ENCODE measurements at places on chromosomes 7 and 10.

DNA sequence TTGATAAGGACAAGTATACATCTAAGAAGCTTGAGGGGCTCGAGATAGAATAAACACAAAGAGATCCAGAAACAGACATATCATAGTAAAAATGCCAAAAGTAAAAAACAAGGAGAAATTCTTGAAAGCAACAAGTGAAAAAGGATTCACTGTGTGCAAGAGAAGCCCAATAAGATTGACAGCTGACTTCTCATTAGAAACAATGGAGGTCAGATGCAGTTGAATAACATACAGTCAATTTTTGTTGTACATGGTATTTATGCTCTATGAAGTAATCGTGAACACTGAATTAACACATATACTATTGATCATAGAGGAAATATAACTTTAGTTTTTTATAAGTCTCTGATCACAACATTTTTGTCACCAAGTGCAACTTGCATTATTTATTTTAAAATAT, 982.8 kb upstream of the SORCS1 start:
- no peak for DNase-seq

GRCh38 chr7:155466814-155467733, 9.1 kb downstream of the EN2 start:
- DNase-seq, result no peak

DNA sequence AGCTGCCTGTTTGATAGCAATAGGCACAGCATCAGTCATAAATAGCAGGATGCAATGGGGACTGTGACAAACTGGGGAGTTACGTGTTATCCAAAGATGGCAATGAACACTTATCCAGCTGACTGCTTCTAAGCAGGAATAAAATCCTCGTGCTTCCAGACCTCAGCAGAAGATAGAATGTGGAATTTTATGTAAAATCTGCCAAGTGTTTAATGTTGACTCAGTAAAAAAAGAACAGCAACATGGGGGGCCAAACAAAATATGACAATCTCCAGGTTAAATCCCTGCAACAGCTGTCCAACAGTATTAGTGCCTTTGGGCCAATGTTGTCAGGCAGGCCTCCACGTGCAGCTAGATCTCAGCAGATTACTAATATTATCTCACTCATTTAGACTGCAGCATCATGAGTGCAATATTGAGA, 127.3 kb downstream of the SEMA3C start:
- DNase-seq, result no peak

- no peak for DNase-seq
These were observed 113.9 kb upstream of the NPS start for GRCh38 chr10:127435246-127435645.

All from uterus (tissue), 4 donors.